ENCODE measurements at places on chromosomes 6 and 20.

DNA sequence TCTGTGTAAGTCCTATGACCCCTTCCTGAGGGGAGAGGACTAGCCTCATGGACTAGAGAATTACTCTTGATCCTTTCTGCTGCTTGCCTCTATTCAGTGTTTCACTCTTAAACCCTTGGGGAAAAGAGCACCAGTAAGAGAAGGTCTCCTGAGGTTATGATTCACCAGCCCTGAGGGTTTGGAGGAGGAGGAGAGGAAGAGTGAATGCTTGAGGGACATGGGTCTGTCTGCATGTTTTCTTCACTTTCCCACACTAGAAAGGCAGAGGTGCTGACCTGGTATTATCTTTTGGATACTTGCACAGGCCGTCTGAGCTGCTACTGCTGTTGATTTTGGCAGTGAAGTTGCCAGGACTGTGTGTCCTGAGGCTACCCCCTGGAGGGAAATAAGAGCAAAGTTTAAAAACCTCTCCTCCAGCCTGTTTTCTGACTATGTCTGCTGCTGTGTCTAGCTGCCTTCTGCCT, 78.3 kb downstream of the CD109 start:
- DNase-seq = no peak

DNA sequence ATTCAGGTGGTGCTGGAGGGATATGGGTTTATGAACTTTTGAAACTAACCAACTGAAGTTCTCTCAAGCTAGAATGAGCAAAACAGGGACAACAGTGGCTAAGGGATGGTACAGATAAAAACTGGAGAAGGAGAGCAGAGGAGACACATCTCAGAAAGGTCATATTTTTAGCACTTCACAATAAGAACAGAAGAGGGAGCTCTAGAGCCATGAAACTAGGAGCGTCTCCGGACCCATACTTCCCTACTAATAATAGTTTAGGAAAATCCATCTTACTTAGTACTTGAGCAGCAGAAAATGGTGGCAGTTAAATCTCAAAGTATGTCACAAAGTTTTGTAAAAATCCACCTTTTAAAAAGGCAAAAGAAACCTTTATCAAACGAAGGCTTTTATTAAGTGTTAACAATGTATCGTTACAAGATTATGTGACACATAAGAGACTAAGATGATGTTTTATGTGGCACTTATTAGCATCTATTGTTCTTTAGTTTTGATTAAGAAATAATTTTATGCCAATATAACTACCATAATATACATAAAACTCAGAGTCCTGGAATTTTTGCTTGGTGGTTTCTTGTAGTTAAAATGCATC, 278.6 kb downstream of the TBC1D32 start:
- DNase-seq = no peak

DNA sequence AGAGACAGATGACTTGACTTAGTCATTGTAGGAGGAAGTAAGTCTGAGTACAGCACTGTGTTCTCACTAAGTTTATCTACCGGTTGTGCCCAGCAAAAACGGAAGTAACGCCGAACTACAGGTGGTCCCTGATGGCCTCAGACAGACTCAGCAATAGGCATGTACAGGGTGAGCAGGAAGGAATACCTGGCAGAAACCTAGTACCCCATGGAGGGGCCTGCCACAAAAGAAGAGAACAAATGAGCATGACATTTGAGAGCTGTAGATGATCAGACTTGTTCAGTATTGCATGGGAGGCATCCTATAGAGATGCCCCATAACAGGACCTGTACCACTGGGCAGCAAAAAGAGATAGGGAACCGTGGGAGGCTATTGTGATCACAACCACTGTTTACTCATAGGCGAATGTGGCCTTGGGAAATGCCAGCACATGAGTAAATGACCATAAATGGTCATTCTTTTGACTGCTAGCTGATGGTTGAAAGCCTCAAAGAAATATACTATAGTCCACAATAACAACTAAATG, 106.4 kb upstream of the TAB2 start:
- no peak for DNase-seq

DNA sequence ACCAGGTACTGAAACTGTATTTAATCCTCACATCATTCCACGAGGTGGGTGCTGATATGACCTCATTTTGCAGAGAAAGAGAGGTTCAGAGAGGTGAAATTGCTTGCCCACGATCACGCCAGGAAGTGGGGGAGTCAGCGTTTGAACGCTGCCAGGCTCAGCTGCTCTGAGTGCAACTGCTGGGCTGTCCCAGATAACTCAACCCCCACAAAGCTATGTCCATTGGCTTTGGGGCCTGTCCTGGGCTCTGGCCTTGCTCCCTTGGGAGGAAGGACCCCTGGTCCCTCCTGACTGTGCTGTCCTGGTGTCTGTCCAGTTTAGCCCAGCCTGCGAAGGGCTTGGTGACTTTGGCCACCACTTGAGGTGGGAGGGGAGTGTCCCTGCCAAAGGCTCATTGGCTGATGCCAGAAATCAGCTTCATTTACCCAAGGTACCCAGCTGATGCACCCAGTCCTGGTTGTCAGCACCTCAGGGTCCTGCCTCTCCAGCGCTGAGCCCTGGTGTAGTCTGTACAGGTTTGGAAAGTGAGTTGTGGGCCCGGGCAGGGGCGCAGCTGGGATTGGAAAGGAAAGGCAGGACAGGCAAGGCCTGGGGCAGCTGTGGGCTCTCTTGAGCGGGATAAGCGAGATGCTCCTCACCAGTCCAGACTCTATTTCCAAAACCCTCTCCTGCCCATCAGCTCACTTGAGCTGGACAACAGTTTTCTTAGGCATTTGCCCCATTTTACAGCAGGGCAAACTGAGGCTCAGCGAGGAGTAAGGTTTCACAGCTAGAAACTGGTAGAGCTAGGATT, 38.5 kb downstream of the SUN5 start:
- DNase-seq = peak; percentile 9

DNA sequence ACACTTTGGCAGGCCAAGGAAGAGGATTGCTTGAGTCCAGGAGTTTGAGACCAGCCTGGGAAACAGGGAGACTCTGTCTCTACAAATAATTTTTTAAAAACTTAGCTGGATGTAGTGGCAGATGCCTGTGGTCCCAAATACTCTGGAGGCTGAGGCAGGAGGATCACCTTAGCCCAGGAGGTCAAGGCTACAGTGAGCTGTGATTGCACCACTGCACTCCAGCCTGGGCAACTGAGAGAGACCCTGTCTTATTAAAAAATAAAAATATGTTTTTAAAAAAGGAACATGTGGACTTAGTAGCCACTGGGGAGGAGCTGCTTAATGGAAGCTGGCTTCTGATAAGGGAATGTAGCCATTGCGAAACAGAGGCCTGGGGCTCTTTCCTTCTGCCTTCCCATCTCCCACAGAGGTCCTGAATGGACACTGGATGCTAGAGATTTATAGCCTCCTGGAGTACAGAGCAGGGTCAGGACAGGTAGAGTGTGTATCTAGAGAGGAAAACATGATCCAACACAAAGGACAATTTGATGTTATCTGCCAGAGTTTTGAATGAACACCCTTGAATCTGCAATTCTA, 21.7 kb upstream of the GMNN start:
- DNase-seq = no peak

- no peak for DNase-seq
Measured at GRCh38 chr20:11976966-11977365, 59.3 kb downstream of the BTBD3 start.

GRCh38 chr6:151095538-151096254, 144.1 kb upstream of the AKAP12 start:
- DNase-seq = no peak

DNA sequence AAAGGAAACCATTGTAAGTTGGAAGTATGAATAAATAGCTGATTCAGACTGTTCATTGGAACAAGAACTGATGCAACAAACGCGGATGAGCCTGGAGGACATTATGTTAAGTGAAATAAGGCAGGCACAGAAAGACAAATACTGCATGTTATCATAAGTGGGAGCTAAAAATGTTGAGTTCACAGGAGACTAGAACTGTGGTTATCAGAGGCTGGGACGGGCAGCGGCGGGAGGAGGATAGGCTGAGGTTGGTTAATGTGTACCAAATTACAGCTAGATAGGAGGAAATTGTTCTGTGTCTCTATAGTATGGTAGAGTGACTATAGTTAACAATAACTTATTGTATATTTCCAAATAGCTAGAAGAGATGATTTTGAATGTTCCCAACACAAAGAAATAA, 40.8 kb downstream of the FAM229B start:
- DNase-seq = no peak

- no peak for DNase-seq
Measured at GRCh38 chr6:103002282-103002681, 1608.8 kb downstream of the GRIK2 start.

- DNase-seq = no peak
Measured at GRCh38 chr6:170417881-170418280, 111.3 kb downstream of the FAM120B start.
